DMS153 (cell line): ENCODE measurements at places on chromosomes 1 and 21.
A peak's percentile ranks its signal among the peaks of the same experiment; 100 is the strongest.

- no peak for DNase-seq
Measured at GRCh38 chr1:119133987-119134386, 6.5 kb downstream of the WARS2 start.

DNA sequence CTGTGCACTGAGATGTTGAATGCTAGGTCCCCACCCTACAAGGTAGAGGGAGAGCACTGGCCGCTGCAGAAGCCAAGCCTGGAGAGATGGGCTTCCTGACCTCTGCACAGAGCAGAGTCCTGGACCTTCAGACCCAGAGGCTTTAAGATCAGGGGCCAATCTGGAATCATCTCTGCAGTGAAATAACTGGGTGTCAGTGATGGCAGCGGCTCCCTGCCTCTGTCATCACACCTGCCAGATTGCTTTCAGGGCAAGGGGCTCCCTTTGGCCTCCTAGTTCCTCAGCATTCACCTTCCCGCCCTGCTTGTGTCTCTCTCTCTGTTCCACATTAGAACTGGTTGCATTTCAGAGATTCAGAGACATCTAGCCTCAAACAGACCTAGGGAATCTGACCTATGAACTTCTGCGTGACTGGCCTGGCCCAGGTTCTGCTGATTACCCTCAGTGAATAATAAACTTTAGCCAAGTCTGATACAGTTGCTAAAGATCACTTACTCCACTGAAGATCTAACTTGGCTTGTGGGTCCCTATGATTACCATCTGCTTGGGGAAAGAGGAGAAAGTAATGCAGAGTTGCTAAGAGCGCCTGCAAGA, 87.8 kb downstream of the ATP1A1 start:
- no peak for DNase-seq

DNA sequence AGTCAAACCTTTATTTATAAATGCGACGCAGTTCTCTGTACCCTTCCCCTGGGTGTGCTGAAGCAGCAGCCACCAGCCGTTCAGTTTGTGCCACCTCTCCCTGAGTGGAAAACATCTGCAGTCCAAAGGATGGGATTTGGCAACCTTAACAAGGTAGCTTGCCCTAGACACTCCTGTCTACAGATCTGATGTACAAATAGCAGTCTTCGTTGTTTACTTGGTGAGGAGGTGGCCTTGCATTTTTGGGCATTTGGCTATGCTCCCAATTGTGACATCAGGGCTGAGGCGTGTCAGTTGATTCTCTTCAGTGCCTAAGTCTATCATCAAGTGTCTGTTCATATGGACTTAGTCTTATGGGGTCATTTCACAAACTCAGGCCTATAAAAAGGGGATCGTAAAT, 59.8 kb downstream of the KDM1A start:
- no peak for DNase-seq

DNA sequence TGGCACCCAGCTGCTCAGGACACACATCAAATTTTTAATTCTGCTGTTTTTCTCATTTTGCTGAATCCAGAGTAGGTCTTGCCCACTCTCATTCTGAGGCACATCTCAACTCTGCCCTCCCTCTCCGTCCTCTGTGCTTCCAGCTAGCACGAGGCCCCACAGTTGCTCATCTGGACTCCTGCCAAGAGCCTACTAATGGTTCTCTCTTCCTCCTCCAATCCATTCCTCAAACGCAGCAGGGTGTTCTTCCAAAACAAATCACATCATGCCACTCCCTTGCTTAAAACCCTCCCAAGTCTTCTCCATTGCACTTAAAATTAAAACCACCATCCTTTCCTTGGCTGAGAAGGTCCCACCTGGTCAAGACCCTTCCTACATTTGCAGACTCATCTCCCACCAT, 49.8 kb upstream of the SCAF4 start:
- DNase-seq = peak; percentile 63

DNA sequence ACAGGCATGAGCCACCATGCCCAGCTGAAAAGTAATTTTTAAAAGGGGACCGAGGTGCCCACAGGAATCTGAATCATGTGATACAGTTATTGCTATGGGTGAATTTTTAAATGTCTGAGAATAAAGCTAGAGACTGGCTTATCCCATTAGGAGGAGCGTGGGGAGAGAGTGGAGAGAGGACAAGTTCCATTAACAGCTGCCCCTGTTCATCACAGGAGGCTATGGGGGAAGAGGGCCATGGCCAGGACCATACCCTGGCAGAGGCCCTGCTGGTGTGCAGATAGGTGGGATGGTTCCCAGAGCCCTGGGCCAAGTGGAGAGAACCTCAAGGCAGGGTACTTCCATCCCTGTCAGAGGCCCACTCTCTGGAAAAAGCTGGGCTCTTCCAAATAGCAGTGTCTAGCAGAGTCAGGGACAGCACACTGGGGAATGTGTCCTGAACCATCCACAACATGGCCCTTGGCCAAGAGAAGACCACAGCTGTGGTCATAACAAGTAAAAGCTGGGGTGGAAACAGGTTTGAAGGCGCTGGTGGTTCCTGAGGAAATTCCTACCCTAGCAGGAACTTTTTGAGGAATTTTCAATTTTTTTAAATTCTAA, 13.7 kb upstream of the ZNF691 start:
- DNase-seq = no peak

- no peak for DNase-seq
Measured at GRCh38 chr1:70458131-70458530, 47.1 kb downstream of the CTH start.

GRCh38 chr1:107404756-107405155, 263.9 kb downstream of the NTNG1 start:
- no peak for DNase-seq

DNA sequence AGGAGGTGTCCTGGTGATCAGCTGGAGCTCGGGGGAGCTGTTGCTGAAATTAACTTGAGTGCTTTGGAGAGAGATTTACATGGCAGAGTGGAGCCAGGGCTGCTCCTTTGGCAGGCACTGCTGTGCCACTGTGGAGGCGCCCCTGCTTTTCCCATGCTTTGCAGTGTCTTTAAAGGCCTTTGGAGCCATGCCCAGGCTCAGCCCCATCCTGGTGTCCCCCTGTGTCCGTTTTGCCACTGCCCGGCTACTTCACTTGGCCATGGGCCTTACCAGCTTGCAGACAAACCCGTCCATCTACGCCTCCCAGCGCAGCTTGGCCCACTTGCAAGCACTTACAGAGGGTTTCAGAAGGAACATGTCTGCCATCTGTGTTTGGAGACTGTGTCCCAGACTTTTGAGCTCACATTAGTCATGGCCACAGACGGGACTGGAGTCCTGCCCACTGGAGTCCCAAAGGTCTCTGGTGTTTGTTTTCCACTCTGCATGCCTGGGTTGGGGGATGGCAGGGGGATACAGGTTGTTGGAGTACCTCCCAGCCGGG, 18.2 kb upstream of the LAMTOR5 start:
- no peak for DNase-seq

- DNase-seq = peak; percentile 43
Measured at GRCh38 chr1:47870946-47871676, 126.1 kb downstream of the TRABD2B start.

- peak; percentile 30 for DNase-seq
Measured at GRCh38 chr1:87370544-87370943, 41.9 kb downstream of the LMO4 start.

DNA sequence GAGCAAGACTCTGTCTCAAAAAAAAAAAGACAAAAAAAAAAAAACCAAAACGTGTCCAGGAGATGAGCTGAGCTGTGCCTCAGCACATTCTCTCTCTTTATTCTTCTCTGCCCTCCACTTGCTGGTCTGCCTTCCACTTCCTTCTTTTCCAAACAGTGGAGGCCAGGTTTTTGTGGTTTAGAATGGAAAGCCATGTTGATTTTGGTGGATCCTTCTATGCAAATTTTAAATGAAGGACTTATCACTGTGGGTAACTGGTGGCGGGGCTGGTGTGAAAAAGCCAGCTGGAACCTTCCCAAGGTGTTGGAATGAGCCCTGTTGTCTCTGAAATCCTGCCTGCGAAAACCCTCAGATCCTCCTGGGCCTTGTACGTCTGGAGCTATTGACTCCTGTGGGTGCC, 61.9 kb downstream of the PTPRU start:
- no peak for DNase-seq

DNA sequence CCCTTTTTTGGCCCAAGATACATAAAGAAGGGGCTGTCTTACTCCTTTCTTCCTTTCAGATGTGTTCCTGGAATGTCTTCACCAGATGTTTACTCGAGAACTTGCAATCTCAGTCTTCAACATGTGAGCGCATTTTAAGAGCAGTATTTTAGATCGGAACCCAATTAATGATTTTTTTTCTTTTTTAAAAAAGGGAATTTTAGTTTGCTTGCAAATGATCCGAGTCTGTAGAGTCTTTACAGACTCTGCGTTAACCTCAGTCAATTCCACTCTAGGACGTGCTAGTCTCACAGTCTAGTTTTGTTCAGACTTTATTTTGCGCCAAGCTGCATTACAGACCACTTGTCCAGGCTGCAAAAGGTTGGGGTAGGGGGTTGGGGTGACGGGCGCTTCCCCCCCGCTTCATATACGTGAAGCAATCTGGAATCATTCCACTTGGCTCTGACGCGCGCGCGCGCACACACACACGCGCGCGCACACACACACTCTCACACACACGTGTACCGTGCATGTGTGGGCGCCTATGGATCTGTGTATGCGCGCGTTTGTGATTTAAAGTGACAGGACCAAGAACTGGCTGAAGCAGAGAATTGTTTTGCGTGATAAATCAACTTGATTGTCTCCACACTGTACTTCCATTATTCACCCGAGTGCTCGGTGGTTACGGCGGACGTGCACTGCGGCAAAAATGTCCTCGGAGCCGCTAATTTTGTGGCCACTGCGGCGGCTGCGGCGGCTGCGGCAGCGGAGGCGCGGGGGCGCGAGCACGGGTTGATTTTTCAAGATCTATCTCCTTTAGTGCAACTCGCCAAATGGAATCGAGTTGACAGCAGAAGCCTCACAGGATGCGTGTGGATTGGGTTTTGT, 25.6 kb upstream of the NFIA start:
- peak; percentile 14 for DNase-seq

DNA sequence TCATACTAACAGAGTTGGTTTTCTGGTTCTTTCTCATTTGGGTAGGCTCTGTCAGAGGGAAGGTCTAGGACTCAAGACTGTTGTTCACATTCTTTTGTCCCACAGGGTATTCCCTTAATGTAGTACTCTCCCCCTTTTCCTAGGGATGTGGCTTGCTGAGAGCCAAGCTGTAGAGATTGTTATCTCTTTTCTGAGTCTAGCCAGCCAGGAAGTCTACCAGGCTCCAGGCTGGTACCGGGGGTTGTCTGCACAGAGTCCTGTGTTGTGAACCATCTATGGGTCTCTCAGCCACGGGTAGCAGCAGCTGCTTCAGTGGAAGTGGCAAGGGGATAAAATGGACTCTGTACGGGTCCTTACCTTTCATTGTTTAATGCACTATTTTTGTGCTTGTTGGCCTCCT, 226.4 kb downstream of the LBR start:
- no peak for DNase-seq

- peak; percentile 33 for DNase-seq
Measured at GRCh38 chr1:87718241-87718950, 389.7 kb downstream of the LMO4 start.

DNA sequence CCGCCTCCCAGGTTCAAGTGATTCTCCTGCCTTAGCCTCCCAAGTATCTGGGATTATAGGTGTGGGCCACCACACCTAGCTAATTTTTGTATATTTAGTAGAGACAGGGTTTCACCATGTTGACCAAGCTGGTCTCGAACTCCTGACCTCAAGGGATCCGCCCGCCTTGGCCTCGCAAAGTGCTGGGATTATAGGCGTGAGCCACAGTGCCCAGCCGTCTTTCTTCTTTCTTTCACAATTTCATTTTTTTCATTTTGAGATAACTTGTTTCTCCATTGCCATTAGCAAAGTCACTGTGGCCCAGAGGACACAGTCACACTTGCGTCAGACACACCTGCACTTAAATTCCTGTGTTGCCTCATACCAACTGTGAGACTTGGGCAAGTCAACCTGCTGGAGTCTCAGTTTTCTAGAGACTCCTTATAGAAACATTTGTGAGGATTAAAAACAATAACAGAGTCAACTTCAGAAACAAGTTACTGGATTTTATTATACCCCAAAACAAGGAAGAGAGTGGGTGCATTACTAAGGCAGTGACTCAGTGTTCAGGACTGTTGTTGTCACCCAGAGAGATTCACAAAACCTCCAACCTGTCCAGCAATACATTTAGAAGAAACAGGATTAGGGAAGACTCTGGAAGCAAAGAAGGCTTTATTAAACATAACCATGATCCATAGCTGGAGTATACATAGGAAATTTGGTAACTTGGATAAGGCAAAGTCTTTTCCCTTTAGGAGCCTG, 2.6 kb downstream of the TEDDM1 start:
- DNase-seq = no peak

DNA sequence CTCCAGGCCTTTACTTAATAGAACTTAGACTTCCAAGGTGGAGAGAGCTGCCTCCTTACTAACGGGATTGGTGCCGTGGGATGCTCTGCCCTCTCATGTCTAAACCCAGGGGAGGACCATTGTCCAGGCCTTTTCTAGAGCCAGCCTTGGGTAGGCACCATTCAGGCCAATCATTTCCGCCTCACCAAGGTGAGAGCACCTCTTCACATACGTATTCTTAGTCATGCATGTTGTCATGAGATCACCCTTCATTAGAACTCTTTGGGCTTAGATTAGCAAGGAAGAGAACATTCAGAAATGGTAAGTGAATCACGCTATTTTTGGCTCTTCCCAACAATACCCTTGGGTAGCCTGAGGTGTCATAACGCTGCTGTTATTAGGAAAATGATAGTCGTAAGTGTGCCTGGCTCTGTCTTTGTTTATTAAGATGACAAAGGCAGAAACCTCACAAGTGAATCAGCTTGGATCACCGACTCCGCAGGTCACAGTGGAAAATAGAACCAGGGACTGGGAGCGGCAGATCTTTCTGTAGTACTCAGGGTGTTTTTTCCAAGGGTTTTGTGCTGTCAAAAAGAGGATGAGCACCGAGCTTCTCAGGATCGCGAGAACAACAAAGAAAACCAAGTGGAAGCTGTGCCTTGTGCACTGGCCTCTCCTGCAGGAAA, 55.0 kb downstream of the HUNK start:
- DNase-seq = no peak

DNA sequence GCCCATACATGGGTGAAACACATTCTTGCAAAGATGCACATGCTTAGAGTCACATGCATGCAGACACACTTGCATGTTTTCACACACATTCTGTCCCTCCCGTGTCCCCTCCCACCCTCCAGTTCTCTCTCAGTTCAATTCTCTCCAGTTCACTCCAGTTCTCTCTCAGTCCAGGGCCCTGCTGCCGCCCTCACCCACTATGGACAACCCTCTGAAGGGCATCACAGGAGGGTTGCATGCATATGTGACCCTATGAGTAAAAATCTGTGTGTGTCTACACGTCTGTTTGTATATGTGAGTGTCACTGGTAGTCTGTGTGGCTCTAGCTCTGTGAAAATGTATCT, 21.8 kb upstream of the ADGRB2 start:
- DNase-seq = no peak

DNA sequence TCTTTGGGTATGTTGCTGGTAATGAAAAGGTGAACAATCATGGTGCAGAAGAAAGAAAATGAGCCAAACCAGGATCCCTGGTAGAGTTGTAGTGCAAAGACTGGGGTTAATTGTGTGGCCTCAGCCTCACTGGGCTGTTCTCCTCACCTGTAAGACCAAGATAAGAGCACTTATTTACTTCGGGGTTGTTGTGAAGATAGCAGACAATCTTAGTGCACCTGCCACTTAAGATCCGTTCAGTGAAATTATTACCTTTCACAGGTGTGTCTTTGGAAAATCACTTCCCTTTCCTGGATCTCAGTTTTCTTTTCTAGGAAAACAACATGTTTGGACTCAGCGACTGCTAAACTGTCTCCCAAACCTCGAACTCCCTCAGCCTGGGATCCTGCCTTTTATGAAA, 1.3 kb upstream of the FGGY start:
- DNase-seq = no peak
